HepG2 (cell line): ENCODE measurements at places on chromosomes 6 and 20. TPM values are rescaled to one million over a fixed set of nuclear protein-coding genes. Genes with fewer than 3 reads are reported as not detected.

DNA sequence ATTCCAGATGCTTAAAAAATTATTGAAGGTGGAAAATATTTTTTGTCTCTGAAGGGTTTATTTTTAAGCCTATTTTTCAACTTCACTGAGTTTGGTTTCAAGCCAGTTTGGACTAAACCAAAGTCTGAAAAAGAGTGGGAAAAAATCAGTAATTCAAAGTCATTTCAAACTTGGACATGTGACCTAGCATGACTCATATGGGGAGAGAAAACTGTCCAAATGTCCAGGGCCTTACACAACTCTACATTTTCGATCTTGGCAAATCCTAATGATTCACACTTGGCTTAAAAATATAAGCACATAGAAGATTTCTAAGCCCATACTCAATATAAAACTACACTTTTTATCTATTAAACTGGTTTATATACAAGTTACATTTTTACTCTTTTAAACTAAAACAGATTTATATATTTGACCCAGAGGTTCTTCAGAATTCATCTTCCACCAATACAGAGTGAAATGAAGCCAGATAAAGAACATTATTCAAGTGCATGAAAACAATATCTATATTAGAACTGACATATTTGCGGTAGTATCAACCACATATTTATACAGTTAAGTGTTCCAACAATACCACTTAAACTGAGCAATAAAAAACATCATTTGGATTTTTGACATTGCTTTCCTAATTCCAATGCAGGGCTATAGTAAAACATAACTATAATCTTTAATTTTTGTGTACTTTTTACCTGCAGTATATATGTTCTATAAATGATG is 110.3 kb upstream of the TCF21 start:
- DNase-seq, result no peak

- no peak for DNase-seq
These were observed 57.8 kb upstream of the MRPS10 start for GRCh38 chr6:42275376-42276033.

DNA sequence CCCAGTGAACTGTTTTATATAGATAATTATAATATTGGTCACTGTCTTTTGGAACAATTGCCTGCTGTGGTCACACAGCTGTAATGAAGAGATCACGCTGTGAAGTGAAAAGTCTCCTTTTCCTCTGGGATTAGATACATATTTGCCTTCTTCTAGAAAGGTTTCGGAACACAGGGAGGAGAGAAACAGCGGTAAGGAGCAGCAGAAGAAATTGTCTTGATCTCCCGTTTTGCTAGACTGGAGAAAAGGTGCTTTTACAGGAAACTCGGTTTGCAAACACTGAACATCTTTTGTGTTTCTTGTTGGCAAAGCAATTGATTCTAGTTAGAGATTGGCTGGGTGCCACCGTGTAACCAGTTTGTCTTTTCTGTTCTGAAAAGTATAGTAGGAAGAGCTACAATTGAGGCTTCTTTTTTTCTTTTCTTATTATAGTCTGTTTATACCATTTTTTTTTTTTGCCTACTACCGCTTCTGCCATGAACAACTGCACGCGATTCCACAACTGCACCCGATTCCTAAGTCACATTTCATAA is 404.1 kb upstream of the ID4 start:
- no peak for DNase-seq

GRCh38 chr20:50678169-50678898 is 13.0 kb downstream of the RIPOR3 start:
- peak; percentile 94 for DNase-seq

DNA sequence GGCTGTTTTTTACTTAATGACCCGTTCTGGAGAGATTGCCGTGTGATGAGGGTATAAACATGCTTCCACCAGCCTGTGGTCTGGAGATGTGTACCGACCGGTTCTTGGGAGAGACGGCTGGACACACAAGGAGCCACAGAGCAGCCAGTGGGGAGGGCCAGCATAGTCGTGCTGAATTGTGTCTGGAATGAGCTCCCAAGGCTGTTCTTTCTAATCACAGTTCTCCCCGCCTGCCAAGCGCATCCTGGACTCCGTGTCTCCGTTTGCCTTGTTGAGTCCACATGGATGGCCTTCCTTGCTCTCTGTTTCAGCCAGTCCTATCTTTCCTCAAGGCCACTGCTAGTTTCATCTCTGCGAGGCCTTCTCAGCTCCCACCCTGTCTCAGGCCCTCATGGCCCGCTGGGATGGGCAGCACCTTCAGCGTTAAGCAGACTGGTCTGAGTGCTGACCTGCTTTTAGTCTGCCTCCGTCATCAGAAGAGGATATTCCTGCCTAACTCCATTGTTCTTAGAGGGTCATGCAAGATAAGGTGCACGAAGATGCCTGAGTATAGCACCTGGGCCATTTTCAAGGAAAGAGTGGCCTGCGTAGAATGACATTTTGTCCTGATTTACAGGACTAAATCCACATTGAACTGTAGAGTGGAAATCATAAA is 20.6 kb downstream of the MANBAL start:
- no peak for DNase-seq

TBC1D22B gene
- total RNA-seq, result 12.9 and 15.5 TPM in 2 replicates

- no peak for DNase-seq
These were observed 156.9 kb upstream of the BEND3 start for GRCh38 chr6:107272246-107272645.

DNA sequence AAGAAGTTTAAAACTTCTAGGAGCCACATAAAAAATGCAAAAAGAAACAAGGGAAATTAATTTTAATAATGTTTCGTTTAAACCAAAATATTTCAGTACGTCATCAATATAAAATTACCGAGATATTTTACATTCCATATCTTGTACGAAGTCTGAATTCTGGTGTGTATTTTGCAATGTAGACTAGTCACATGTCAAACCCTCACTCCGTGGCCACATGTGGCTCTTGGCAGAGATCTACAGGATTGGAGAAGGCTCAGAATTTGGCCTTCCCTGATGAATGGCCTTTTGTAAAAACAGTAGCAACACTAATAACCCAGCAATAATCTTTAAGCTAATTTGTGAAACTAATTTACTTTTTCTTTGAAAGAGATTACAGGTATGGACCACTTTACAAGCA is 217.1 kb downstream of the PRL start:
- no peak for DNase-seq

DLL1 gene
- total RNA-seq, result not detected in 2 replicates

LEMD2 gene
- total RNA-seq, result 17.9 and 45.2 TPM in 2 replicates

DNA sequence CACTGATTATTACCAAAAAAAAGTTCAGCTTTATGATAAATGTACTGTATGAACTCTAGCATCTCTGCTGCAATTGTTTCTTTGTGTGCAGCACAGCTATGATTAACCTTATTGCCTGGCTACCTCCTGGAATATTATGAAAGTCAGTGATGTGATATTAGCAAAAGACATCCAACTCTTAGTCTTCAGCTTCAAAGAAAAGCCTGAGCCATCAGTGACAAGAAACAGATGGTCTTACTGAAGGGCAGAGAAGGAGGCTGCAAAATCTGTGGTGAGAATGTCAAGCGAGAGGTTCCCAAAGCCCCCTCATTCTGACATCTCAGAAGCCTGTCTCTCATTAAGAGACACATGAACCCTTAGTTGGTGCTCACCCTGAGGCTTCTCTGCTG is 89.4 kb upstream of the TNFAIP3 start:
- DNase-seq, result no peak

DNA sequence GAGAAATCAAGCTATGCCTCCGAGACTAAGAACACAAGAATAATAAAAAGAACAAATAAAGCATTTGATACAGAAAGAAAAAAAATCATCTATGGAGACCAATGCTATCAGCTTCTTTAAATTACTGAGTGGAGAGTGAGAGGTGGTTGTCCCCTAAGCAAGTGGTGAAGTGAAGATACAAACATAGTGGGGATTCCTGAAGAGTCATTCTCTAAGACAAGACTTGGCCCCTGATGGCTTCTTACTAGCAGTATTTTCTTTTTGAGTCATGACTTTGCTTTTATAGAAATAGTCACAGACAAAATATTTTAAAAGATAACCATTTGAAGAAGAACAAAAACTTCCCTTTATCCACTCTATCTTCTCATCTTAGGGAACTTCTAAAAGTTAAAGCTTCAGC is 261.4 kb upstream of the PRDM1 start:
- DNase-seq, result no peak

DNA sequence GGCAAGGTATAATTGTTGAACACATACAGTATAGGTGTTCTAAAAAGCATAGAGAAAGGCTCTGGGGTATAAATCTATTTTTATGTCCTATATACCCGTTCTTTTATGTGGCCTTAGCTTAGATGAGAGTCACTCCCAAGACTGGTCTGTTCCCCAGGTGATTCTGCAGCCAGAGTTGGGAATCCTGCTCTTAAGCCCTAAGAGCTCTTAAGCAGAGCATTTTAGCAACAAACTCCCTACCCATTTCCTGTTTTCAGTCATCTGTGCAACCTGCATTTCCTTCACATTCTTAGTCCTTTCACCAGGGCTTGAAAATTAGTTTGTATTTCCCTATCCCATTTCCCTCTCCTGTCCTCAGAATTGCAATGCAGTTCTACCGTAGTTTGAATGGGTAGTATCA is 166.1 kb downstream of the HS3ST5 start:
- no peak for DNase-seq

PTCRA gene
- total RNA-seq, result not detected in 2 replicates

DNA sequence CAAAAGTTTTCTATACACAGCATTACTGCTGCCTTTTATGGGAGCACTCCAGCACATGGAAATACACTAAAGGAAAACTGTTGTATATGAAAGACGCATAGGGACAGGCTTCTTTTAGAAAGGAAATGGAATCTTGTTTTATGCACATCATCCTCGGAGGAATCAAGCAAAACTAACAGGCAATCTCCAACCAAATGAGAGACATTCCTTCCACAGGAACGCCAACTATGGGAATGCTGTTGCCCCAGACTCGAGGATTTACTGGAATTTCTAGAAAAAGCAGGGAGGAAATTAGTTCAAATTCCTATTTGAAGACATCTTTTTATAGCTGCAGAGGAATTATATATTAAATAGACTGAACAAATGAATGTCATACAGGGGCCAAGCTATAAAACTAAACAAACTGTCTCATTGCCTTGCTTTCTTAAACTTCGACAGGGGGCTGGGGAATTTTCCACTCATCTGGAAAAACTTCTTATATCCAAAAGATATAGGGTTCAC is 52.2 kb downstream of the LYRM4 start:
- DNase-seq, result no peak
